Endothelial cell of umbilical vein (primary cell): ENCODE measurements at places on chromosomes 5 and 9. TPM values are rescaled to one million over a fixed set of nuclear protein-coding genes. Genes with fewer than 3 reads are reported as not detected.

GKAP1 gene
- 2.5 and 2.6 TPM in 2 replicates for total RNA-seq

PLPPR1 gene
- total RNA-seq: 0.18 TPM in 1 of 2 replicates, not detected in the other

TNFSF8 gene
- total RNA-seq: not detected in 2 replicates

DNA sequence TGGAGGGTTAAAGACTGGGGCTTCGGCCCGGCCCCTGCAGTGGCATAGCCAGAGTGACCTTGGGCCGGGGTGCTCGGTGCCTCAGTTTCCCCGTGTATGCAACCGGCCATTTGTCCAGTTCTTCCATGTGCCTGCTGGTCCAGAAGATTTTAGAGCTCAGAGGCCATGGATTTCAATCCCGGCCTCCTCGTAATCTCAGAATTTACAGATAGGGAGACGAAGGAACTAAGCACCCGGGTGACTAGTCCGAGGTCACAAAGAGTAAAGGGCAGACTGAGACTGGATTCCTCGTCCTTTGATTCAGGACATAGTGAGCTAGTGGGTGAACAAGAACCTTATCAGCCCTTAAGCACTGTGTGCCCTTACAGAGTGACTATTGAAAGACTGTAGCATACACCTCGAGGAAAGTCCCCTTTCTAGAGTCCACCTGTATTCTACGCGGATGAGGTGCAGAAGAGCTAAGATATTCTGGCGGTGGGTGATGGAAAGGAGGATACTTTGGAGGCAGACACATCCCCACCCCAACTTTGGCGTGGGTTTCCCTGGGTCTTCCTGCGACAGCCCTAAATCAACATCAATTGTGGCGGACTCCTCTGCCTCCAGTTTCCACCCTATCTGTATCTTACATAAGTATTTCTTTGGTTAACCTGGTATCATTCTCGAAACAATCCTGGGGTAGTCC lies 597 bp downstream of the SLC31A1 start:
- no peaks in the 10 kb centered on the region for H3K27me3 ChIP-seq
- H3K36me3 ChIP-seq: no peaks in the 10 kb centered on the region
- H3K4me1 ChIP-seq: peaks cover 21% of the 10 kb centered on the region
- H3K4me3 ChIP-seq: peak overlapping the region; percentile 71
- H3K27ac ChIP-seq: peak overlapping the region; percentile 40
- DNase-seq: no peak

GRCh38 chr9:82332018-82332773 lies 343.6 kb downstream of the SPATA31D1 start:
- no peaks in the 10 kb centered on the region for H3K36me3 ChIP-seq
- no peak overlapping the region for H3K27ac ChIP-seq
- H3K4me1 ChIP-seq: no peaks in the 10 kb centered on the region

DNA sequence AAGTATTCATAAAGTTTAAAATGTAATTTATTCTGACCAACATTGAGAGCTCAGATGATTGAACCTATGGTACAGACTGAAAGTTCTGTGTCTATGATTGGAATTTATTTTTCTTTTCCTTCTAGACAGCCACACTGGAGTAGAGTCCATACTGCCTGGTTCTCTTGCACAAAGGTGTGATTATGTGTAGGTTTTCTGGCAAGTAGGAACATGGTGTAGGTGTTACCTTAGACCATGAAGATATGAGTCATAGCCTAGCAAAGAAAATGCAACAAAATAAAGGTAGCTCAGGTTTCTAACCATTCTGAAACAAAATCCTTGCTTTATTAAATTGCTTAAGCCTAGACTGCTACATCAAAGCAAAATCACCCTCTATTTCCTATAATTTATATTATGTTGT lies 143.4 kb downstream of the CDH12 start:
- H3K27me3 ChIP-seq: no peaks in the 10 kb centered on the region
- H3K27ac ChIP-seq: no peak overlapping the region
- no peak for DNase-seq
- no peak overlapping the region for H3K4me3 ChIP-seq
